ENCODE measurements at places on chromosomes 16 and 17.

DNA sequence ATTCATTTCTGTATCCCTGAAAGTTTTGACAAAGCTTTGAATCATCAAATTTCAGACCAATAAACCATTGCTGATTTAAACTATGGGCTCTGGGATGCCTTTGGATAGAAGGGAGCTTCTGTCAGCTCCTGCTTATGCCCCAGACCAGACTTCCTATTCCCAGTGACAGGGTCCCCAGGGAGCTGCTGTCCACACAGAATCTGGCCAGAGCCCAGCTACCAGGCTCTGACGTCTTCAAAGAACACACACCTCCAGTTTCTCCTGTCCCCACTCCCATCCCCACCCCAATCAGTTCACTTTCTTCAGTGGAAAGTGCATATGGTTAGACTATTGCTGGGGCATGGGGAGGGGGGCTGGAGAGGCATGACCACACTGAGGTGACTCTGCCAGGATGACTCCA, 51.6 kb upstream of the SREBF1 start:
- H3K36me3 ChIP-seq = peaks cover 38% of the 10 kb centered on the region
- H3K27ac ChIP-seq = no peak overlapping the region
- no peak for DNase-seq

DNA sequence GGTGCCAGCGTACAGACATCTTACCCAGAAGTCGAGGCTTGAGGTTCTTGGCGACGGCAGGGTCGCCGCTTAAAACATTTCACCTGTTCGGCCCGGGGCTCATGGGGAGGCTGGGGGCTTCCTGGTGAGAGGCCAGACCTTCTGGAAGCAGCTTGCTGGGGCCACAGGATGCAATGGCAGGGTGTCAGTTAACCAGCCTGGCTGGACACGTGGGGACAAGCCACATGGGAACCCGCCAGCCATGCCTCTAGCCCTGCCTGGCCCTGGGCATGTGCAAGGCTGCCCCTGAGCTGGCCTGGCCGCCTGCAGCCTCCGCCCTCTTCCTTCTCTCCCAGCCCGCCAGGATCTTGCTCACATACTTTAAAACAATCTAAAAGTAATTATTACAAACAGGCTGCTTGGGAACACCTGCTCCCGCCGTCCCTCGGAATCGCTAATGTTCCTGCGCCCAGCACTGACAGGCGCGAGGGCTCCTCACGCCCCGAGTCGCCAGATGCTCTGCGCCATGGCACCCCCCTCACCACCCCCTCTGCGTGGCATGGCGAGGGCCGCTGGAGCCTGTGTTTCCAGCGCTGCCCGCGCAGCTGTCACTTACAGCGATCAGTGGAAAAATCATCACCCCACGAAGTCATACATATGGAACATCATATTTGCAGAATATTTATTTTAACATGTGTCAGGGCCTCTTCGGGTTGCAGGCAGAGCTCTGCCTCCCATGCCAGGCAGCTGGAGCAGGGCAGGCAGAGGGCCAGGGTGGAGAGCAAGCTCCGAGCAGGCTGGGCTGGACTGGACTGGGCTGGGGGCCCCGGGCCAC, 188.7 kb upstream of the GSE1 start:
- H3K27me3 ChIP-seq = no peaks in the 10 kb centered on the region
- peaks cover 9% of the 10 kb centered on the region for H3K4me1 ChIP-seq
- H3K4me3 ChIP-seq = no peak overlapping the region
- H3K27ac ChIP-seq = no peak overlapping the region

DNA sequence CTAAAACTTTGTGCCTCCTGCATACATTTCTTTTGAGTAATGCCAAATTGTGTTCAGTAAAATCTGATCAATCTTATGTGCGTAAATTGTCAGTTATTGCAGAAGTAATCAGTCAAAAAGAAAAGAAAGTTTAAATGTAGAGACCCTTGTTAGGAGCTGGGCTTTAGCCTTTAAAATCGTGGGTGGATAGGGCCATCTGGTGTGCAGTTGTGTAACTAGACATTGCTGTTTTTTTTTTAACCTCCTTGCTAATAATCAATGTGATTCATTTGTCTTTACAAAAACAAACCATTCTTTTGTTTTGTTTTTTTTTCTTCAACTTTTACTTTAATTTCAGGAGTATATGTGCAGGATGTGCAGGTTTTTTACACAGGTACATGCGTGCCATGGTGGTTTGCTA, 5.3 kb upstream of the WWOX start:
- H3K27ac ChIP-seq = no peak overlapping the region
- no peaks in the 10 kb centered on the region for H3K36me3 ChIP-seq
- H3K4me3 ChIP-seq = no peak overlapping the region
- H3K27me3 ChIP-seq = peaks cover 6% of the 10 kb centered on the region
- H3K4me1 ChIP-seq = peaks cover 8% of the 10 kb centered on the region
- DNase-seq = no peak

DNA sequence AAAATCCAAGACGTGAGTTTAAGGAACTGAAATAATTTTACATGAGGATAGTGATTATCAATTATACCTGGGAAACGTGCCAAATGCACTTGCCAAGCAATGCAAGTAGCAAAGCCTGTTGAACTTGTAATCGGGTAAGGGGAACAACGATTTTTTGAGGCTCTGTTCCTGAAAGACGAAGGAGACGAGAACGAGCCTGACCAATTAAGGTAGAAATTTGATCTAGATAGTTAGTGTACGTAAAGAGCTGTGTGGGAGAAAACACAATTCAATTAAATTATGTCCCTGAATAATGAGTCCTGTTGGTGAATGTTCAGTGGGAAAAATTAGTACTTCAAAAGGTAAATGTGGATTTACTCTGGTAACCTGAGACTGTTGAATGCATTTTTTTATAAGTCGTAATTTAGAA, 17.7 kb upstream of the KCTD5 start:
- peaks cover 14% of the 10 kb centered on the region for H3K4me1 ChIP-seq
- peaks cover 17% of the 10 kb centered on the region for H3K36me3 ChIP-seq
- no peak overlapping the region for H3K4me3 ChIP-seq
- H3K27me3 ChIP-seq = no peaks in the 10 kb centered on the region
- DNase-seq = no peak

DNA sequence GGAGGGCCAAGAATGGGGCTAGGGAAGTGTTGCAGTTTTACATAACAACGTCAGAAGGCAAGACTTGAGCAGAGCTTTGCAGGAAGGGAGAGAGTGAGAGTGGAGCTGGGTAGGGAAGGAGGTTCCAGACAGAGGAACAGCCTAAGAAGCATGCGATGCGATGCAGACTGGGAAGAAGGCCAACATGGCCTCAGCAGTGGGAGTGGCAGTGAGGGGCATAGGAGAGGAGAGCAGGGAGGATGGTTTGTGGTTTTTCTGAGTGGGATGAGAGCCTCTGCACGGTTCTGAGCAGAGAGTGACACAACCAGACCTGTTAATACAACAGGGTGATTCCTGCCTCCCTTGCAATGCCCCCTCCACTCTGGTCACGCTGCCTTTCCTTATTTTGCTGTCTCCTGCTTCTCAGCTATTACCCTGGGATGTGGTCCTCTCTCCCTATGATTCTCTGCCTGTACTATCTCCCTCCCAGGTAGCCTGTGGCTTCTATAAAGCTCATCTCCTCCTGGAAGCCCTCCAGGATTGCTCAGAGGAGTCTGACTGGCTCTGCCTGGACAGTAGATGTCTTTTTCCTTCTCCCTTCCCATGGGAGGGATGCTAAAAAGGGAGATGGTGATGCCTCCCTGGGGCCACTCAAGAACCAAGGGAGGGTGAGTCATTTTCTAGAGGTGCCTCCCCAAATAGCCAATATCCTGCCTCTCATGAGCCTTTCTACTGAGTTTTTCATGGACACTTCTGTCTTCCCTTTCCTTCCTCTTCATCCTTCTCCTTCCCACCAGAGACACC, 38.7 kb upstream of the NGFR start:
- H3K4me1 ChIP-seq = peaks cover 6% of the 10 kb centered on the region
- no peaks in the 10 kb centered on the region for H3K36me3 ChIP-seq
- H3K4me3 ChIP-seq = no peak overlapping the region

DNA sequence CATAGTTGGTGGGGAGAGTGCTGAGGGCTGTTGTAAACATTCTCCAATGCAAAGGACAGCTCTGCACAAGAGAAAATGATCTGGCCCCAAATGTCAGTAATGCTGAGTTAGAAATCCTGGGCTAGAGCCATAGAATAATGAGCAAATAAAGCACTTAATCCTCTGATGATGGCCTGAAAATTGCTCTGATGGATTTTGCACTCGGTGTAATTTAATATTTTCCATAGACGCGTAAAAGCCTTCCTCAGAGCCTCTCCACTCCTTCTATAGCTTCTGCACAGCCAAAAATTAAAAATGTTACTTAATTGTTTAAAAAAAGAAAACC, 23.7 kb downstream of the FAM20A start:
- no peak overlapping the region for H3K4me3 ChIP-seq
- H3K36me3 ChIP-seq = no peaks in the 10 kb centered on the region
- H3K4me1 ChIP-seq = no peaks in the 10 kb centered on the region
- H3K27ac ChIP-seq = no peak overlapping the region

GRCh38 chr16:81511371-81511770, 66.8 kb downstream of the CMIP start:
- H3K4me1 ChIP-seq = peaks cover 19% of the 10 kb centered on the region
- peaks cover 1% of the 10 kb centered on the region for H3K36me3 ChIP-seq
- H3K27ac ChIP-seq = no peak overlapping the region
- H3K4me3 ChIP-seq = no peak overlapping the region
- no peak for DNase-seq

GRCh38 chr17:43146649-43147048, 21.5 kb upstream of the BRCA1 start:
- no peaks in the 10 kb centered on the region for H3K27me3 ChIP-seq
- peaks cover 5% of the 10 kb centered on the region for H3K36me3 ChIP-seq
- H3K27ac ChIP-seq = no peak overlapping the region
- H3K4me1 ChIP-seq = no peaks in the 10 kb centered on the region
